ENCODE measurements at places on chromosomes 6 and 20. TPM values are rescaled to one million over a fixed set of nuclear protein-coding genes. Genes with fewer than 3 reads are reported as not detected.
A peak's percentile ranks its signal among the peaks of the same experiment; 100 is the strongest.

- H3K36me3 ChIP-seq: no peaks in the 10 kb centered on the region
- no peaks in the 10 kb centered on the region for H3K27me3 ChIP-seq
- no peaks in the 10 kb centered on the region for H3K4me1 ChIP-seq
Observed at GRCh38 chr20:12321736-12322135, 404.0 kb downstream of the BTBD3 start.

GRCh38 chr6:39490108-39490507, 167.6 kb upstream of the KCNK16 start:
- DNase-seq: no peak
- H3K27me3 ChIP-seq: no peaks in the 10 kb centered on the region
- H3K36me3 ChIP-seq: no peaks in the 10 kb centered on the region
- H3K4me1 ChIP-seq: no peaks in the 10 kb centered on the region

GRCh38 chr6:32968867-32969684, 682 bp downstream of the BRD2 start:
- peak overlapping the region; percentile 95 for H3K27ac ChIP-seq
- peak; percentile 85 for DNase-seq
- H3K27me3 ChIP-seq: no peaks in the 10 kb centered on the region
- H3K36me3 ChIP-seq: no peaks in the 10 kb centered on the region
- peak overlapping the region; percentile 54 for H3K4me3 ChIP-seq

DTNBP1 gene
- 12.5 TPM for total RNA-seq

COX4I2 gene
- total RNA-seq: 1.9 TPM

INSM1 gene
- not detected for total RNA-seq

NRN1 gene
- 3.5 TPM for total RNA-seq
